ENCODE measurements at places on chromosomes 6 and 20. TPM values are rescaled to one million over a fixed set of nuclear protein-coding genes. Genes with fewer than 3 reads are reported as not detected.

ARMC12 gene
- 0.26 TPM for polyA plus RNA-seq

INSM1 gene
- not detected for polyA plus RNA-seq

SKIC2 gene
- polyA plus RNA-seq, result 21.1 TPM

TRAM2 gene
- 5.0 TPM for polyA plus RNA-seq

SGK2 gene
- polyA plus RNA-seq, result not detected

PHACTR3 gene
- not detected for polyA plus RNA-seq

SIRPB2 gene
- polyA plus RNA-seq, result not detected

GLO1 gene
- 98.9 TPM for polyA plus RNA-seq

TTI1 gene
- polyA plus RNA-seq, result 16.7 TPM

RBPJL gene
- polyA plus RNA-seq, result not detected

SLC35D3 gene
- polyA plus RNA-seq, result not detected

FAM83C gene
- polyA plus RNA-seq, result not detected

PRL gene
- 0.21 TPM for polyA plus RNA-seq

VSTM2L gene
- not detected for polyA plus RNA-seq

DEFB124 gene
- polyA plus RNA-seq, result not detected

LST1 gene
- polyA plus RNA-seq, result 49.6 TPM

SPINT4 gene
- polyA plus RNA-seq, result not detected

ADGRF5 gene
- not detected for polyA plus RNA-seq

FLRT3 gene
- polyA plus RNA-seq, result not detected

TAP2 gene
- polyA plus RNA-seq, result 35.8 TPM

CLPSL2 gene
- polyA plus RNA-seq, result not detected

SLC22A7 gene
- polyA plus RNA-seq, result not detected

CRIP3 gene
- polyA plus RNA-seq, result not detected

MANEA gene
- polyA plus RNA-seq, result 5.0 TPM

MYL9 gene
- not detected for polyA plus RNA-seq

MACROD2 gene
- not detected for polyA plus RNA-seq

SIGLEC1 gene
- not detected for polyA plus RNA-seq

DPPA5 gene
- not detected for polyA plus RNA-seq

DOK5 gene
- not detected for polyA plus RNA-seq

LINC00237 gene
- polyA plus RNA-seq, result not detected

CTCFL gene
- not detected for polyA plus RNA-seq

C6orf132 gene
- not detected for polyA plus RNA-seq

MUC21 gene
- not detected for polyA plus RNA-seq

HIVEP1 gene
- polyA plus RNA-seq, result 2.8 TPM

C6orf15 gene
- not detected for polyA plus RNA-seq

ERVFRD-1 gene
- polyA plus RNA-seq, result 0.12 TPM

TAPBP gene
- 500 TPM for polyA plus RNA-seq

LY6G6D gene
- not detected for polyA plus RNA-seq

RAD21L1 gene
- polyA plus RNA-seq, result not detected

HEY2 gene
- 0.20 TPM for polyA plus RNA-seq

MDFI gene
- polyA plus RNA-seq, result not detected

BMP6 gene
- polyA plus RNA-seq, result not detected

RSPO4 gene
- not detected for polyA plus RNA-seq

HLA-DQB1 gene
- 4.3 TPM for polyA plus RNA-seq

CTAGE9 gene
- polyA plus RNA-seq, result not detected

MPIG6B gene
- polyA plus RNA-seq, result 0.08 TPM

PDE10A gene
- polyA plus RNA-seq, result not detected

MLIP gene
- not detected for polyA plus RNA-seq

NKX2-4 gene
- not detected for polyA plus RNA-seq

LTB gene
- 1,182 TPM for polyA plus RNA-seq

STMND1 gene
- polyA plus RNA-seq, result not detected

Measured in CD8-positive, alpha-beta memory T cell (primary cell).